NCI-H2081 treated with DMSO at 0.1 percent for 48 hours (cell line): ENCODE measurements at places on chromosomes 11 and 22.

DNA sequence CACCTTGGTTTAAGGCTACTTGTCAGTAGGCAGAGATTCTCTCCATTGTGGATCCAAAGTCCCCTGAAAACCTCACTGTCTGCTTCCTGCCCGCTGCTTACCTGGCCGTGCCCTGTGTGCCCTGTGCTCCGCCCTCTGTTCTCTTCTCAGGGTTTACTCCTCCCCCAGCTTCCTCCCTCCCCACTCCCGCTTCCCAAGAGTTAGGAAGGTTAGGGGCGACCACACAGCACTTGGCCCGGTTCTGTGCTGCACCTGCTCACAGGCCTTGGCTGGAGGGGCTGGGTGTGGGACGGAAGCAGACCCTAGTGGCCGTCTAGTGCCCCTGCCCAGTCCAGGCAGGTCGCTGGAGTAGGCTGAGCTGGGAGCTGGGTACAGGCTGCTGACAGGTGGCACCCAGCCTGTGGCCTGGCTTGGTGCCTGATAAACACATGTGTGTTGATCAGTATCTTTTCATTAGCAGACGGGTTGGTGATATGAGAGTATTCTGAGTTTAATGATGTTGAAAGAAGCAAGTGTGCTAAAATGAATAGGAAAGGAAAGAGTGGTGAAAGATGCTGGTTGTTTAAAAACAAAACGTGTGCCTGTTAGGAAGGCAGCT, 40.5 kb downstream of the GRAMD4 start:
- DNase-seq, result no peak

- peak; percentile 60 for DNase-seq
Measured at GRCh38 chr11:134390706-134391569, 21.1 kb downstream of the B3GAT1 start.

- DNase-seq, result no peak
Measured at GRCh38 chr11:4178813-4179662, 84.4 kb downstream of the RRM1 start.

DNA sequence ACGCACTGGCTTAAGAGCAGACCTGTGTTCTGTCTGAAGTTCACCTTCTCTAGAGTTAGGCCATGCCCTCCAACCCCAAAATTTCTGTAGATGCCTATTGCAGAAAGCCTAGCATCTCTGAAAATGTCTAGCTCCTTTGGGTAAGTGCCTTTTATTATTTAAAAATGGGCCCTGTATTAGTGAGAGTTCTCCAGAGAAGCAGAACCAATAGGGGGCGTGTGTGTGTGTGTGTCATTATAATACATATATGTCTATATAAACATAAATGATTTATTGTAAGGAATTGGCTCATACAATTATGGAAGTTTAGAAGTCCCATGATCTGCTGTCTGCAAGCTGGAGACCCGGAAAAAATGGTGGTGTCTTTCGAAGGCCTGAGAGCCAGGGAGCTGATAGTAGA, 144.7 kb downstream of the TTC17 start:
- no peak for DNase-seq

GRCh38 chr11:100003985-100004384, 683.1 kb upstream of the ARHGAP42 start:
- no peak for DNase-seq

DNA sequence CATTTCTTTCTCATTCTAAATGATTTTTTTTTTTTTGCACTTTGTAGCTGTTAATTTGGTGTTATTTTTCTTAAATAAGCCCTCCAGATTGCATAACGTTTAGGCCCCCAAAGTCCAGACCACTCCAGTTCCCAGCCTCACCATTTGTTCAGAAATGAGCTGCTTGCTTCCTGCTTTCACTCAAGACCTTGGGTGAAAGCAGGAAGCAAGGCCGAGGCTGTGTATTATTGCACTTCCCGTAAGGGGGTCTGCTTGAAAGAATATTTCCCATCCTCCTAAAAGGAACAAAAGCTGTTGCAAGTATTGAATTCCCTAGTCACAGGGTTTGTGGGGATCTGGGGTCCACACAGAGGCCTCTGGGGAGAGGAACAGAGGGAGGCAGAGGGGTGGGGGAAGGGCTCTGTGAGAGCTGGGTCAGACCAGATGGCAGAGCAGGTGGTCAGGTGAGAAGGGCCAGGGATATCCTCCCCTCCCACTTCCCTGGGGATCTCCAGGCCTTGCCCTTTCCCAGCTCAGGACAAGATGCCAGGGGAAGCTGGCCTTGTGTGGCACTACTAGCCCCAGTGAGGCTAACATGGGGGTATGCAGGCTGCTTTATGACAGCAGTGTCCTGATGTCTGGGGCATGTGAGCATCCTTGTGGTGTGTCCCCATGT, 51.6 kb upstream of the MYEOV start:
- DNase-seq, result no peak

DNA sequence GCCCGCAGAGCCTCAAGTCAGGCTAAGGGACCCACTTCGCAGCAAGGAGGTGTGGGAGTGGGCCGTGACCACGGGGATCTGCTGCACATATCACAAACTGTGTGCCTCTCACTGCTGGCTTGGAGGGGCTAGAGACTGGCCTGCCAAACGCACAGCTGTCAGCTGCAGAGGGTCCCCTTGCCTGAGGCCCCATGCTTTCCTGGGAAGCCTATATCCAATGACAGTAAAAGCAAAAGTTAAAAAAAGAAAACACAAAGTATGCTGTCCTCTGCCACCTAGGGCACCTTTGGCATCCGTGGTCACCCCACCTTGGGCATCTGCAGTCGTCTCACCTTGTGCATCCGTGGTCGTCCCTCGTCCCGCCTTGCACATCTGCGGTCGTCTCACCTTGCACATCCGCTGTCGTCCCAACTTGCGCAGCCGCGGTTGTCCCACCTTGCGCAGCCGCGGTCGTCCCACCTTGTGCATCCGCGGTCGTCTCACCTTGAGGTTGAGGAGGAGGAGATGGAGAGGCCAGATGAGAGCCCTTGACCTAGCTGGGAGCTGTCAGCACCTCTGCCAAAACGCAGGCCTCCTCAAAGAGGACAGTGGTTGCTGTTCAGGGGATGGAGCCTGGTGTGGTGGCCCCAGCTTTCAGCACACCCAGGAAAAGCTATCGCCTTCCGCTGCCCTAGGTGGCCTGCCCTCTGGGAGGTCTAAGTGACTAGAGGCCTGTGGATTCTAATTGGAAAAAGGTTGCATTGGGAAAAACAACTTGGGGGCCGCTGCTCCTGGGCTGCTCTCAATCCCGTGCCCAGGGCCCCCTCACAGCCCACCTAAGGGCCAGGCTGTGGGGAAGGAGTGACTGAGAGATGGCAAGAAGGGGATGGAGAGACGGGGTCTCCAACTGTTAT, 90.5 kb downstream of the MYEOV start:
- no peak for DNase-seq

DNA sequence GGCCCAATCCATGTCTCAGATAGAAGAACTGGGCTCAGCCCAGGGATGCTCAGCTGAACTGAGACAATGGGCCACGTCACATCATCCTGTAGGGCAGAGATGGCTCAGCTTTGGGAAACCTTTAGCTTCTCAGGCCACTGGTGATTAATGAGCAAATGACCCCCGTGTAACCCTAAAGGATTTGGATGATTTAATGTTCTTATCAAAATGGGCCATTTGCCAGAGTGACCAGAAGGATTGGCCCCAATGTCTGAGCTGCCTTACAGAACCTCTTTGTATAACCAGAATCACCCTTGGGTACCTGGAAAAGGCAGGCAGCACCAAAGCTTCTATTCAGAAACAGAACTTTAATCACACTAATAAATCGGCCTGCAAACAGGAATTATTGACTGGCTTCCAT, 73.7 kb downstream of the ABTB2 start:
- no peak for DNase-seq

GRCh38 chr11:19721176-19721575, 8.5 kb downstream of the NAV2 start:
- no peak for DNase-seq

DNA sequence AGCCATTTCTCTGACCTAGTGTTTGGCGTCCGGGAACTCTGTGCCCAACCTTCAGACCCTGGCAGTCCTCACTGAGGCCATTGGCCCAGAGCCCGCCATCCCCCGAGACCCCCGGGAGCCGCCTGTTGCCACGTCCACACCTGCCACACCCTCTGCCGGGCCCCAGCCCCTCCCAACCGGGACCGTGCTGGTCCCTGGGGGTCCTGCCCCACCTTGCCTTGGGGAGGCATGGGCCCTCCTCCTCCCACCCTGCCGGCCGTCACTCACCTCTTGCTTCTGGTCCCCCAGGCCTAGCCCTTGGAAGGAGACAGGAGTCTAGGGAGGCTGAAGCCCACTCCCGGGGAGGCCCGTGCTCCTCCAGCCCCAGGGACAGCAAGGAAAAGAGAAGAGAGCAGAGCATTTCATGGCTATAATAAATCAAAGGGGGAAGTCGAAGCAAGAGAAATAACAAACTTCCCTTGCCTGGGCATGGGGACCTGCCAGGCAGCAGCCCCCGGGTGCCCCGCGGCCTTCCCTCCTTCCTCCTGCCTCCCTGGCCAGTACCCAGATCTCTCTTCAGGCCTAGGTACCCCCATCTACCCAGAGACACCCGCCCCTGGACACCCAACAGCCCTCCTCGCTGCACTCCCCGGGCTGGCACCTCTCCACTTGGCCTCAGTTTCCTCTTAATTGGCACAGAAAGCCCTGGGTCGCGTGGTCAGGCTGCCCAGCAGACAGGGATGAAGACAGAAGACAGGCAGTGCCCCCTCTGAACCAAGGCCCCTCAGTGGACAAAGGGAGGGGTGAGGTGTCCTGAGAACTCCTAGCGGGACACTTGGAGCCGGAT, 13.0 kb upstream of the SLC39A13 start:
- no peak for DNase-seq

GRCh38 chr11:75667831-75668450, 897 bp downstream of the MAP6 start:
- no peak for DNase-seq
